Stimulated activated CD4-positive, alpha-beta T cell treated with anti-CD3 and anti-CD28 coated beads, TNF-alpha, amount 100 ng/mL, for 4 hours (primary cell): ENCODE measurements at places on chromosomes 2 and 18.

DNA sequence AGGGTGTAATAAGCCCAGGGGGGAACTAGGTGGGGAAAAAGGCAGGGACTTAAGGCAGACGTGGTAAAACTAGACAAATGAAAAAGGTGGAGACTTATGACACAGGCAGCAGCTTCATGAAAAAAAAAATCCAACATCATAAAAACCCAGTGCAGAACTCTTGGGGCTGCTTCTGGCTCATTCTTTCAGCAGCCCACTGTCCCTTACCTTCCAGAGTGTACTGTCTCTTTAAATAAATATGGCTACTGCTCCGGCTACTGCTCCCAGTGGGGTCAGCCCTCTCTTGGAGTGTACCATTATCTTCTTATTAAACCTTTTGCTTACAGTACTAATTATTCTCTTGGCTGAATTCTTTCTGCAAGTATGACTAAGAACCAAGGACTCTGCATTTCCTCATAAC, 699.5 kb downstream of the DSC3 start:
- DNase-seq, result no peak

- no peak for DNase-seq
Observed at GRCh38 chr2:61018318-61018755, 282 bp upstream of the PUS10 start.

DNA sequence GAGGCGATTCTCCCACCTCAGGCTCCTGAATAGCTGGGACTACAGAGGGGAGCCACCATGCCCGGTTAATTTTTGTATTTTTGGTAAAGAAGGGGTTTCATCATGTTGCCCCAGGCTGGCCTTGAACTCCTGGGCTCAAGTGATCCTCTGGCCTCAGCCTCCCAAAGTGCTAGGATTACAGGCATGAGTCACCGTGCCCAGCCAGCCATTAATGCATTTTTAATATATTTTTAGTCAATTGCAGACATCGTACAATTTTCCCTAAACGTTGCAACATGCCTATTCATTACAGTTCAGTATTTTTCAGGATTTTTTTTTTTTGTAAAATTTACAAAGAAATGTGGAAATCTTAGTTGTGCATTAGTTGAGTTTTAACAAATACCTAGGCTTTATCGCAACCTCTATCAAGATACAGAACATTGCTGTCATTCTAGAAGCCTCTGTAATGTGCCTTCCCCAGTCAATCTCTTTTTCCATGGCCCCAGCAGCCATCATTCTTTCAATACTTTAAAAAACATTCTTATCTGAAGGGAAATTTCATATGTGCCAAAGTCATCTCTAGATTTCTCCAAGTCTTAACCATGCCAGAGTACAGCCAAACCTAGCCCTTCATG, 14.7 kb downstream of the NABP1 start:
- DNase-seq, result no peak

DNA sequence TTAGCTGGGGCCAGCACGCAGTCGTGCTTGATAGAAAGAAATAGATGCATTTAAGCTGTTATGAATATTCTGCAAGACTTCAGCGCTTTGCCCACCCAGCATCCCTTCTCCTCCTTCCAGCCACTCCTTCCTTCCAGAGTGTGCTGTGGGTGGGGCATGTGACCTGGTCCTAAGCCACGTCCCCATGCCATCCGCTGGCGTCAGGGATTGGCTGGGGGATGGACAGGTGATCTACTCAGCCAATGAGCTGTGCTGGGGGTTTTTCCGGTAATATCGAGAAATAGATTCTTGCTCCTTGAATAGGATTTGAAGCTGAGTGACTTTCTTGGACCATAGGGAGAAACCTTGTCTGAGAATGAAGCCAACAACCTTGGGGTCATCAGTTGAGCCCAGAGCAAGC, 4.8 kb upstream of the ZAP70 start:
- no peak for DNase-seq

- no peak for DNase-seq
Observed at GRCh38 chr2:40123746-40124145, 328.1 kb downstream of the SLC8A1 start.

- DNase-seq, result no peak
Observed at GRCh38 chr2:61937886-61938285, 32.4 kb downstream of the COMMD1 start.

DNA sequence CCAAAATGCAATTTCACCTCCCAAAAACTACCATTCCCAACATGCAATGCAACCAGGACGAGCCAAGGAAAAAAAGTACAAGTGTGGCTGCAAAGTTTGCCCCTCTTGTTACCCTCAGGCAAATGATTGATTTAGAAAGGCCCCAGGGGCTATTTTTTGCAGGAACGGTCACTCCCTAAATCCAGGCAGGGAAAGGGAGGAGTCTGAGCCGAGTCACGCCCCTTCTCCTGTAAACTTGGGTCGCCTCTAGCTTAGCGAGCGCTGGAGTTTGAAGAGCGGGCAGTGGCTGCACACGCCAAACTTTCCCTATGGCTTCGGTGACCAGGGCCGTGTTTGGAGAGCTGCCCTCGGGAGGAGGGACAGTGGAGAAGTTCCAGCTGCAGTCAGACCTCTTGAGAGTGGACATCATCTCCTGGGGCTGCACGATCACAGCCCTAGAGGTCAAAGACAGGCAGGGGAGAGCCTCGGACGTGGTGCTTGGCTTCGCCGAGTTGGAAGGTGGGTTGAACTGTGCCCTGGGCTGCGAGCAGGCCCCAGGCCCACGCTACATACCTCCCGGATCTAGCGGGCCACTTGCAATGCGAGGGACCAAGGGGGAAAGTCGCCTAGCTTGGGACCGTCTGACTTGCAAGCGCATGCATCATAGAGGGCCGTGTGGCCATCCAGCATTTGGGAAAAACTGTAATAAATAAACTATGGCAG, at the start of gene GALM:
Gene GALM, plus strand, starts transcription at position 261 of the 702 bp plus-strand sequence. Its CDS starts 48 bp downstream, at position 309.
- DNase-seq, result no peak

- DNase-seq, result no peak
Observed at GRCh38 chr2:144509001-144509878, 10.7 kb downstream of the ZEB2 start.

GRCh38 chr2:111029181-111029927, 91.4 kb upstream of the BCL2L11 start:
- DNase-seq, result no peak

DNA sequence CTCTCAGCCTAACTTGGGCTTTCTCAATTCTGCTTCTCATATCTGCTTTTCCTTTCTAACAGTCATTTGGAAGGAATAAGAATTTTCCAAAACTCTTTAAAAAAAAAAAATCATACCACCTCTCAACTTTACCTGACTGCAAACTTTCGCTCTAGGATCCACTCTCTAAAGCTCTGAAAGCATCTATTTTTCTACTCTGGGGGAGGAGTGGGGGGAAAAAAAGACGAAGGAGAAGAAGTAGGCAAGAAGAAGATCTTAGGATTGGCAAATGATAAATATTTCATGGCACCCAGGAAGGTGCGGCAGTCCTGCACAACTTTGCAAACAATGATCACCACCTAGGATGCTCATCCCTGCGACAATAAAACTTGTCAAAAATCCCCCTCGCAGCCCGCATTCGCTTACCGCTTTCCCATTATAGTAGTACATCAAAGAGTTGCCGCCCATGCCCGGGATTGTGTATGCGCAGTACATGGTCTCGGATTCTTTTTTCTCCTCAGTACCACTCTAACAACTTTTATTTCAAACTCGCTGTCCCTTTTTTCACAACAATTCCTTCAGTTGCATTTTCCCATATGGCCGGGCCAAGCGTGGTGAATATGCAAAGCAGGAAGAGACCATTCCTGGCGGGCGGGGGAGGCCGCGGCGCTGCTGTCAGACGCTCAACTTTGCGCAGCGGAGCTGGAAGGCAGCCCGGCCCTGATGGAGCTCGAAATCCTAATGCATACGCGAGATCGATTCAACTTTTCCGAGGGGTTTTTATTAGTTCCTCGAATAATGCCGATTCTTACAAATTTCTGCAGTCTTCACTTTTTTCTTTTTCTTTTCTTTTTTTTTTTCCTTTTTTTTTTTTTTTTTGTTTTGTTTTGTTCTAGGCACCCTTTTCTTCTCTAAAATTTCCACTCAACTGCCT, 266.5 kb downstream of the TCF4 start:
- no peak for DNase-seq

DNA sequence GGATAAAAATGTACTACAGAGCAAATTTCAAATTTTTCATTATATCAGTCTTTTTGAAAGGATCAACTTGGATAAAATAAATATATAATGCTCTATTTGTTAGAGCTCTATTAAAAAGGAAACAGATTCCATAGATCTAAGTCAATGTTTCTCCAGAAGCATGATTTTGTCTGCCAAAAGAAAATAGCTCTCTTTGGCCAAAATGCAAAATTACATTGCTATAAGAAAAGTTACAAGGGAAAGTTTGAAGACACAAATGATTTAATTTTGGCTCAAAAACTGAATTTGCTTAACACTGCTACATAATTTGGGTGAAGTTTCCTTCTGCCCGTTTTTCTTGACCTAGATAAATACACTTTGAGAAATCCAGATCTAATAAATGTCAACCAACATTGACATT, 15.7 kb downstream of the C2orf69 start:
- DNase-seq, result no peak

DNA sequence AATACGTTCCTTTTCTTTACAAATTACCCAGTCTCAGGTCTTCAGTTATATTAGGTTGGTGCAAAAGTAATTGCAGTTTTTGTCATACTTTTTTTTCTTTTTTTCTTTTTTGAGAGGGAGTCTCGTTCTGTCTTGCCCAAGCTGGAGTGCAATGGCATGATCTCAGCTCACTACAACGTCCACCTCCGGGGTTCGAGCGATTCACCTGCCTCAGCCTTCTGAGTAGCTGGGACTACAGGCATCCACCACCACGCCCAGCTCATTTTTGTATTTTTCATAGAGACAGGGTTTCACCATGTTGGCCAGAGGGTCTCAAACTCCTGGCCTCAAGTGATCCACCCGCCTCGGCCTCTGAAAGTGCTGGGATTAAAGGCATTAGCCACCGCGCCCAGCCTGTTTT, 43.8 kb upstream of the ASAP2 start:
- DNase-seq, result no peak
